CD4-positive, alpha-beta T cell treated with Interferon gamma for 1 hour (primary cell): ENCODE measurements at places on chromosomes 4 and X.

DNA sequence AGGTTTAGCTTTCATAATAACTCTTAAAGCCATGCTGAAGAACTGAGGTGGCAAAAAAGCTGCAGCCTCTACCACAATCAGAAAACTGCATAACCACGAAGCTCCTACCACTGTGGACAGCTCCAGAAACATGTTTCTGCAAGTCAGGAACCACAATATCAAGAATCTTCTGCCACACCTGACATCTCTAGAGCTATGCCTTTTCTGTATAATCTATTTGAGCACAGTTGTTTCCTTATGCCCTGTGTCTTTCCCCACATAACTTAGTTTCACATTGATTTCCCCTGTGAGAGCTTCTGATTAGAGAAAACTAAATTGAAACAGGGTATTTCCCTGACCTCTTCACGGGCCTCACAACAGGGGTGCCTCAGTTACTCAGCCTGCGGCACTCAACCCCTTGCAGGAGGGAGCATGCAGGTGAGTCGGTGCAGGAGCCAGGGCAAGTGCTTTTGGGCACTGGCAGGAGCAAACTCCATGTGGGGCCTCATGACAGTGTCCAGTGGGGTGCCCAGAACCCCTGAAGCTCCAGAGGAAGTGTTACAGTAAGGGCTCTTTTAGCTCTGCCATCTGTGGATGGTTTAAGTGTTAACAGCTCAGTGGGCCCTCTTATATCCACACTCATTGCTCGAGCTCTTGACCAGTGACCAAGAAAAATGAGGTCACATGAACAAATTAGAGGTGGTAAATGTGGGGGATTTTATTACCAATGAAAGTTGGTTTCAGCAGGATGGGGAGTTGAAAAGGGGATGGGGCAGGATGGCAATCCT, 132.8 kb upstream of the BMP3 start:
- no peak for DNase-seq

- no peak for DNase-seq
Measured at GRCh38 chr4:89357340-89357739, 49.7 kb upstream of the GPRIN3 start.

DNA sequence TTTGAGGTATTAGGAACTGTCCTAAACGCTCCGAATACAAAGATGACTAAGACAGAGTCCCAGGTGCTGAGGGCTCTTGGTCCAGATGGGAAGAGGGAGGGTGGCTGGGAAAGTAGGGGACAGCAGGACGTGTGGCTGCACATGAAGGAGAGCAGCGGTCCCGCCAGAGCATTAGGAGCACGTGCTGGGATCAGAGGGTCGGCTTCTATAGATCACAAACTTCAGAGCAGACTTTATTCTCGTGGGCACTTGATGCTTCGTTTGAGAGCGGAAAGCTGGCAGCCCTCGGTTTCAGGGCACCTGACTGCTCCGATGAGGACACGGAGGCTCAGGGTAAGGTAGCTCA, 26.1 kb downstream of the ZBTB49 start:
- DNase-seq = no peak

GRCh38 chrX:150683536-150684146, 9.6 kb upstream of the MTMR1 start:
- no peak for DNase-seq

GRCh38 chr4:81260443-81261101, 45.5 kb upstream of the PRKG2 start:
- DNase-seq = no peak

GRCh38 chr4:60812811-60813210, 387.3 kb upstream of the ADGRL3 start:
- DNase-seq = no peak
